ENCODE measurements at places on chromosomes 13 and 19.

- DNase-seq = no peak
Observed at GRCh38 chr13:111952814-111953213, 114.1 kb upstream of the SOX1 start.

GRCh38 chr13:113881614-113882266 lies 17.9 kb upstream of the GAS6 start:
- DNase-seq = no peak

- DNase-seq = no peak
Observed at GRCh38 chr13:75088915-75089314, 393.1 kb downstream of the TBC1D4 start.

GRCh38 chr19:32813862-32814425 lies 55.6 kb downstream of the SLC7A9 start:
- peak; percentile 16 for DNase-seq

DNA sequence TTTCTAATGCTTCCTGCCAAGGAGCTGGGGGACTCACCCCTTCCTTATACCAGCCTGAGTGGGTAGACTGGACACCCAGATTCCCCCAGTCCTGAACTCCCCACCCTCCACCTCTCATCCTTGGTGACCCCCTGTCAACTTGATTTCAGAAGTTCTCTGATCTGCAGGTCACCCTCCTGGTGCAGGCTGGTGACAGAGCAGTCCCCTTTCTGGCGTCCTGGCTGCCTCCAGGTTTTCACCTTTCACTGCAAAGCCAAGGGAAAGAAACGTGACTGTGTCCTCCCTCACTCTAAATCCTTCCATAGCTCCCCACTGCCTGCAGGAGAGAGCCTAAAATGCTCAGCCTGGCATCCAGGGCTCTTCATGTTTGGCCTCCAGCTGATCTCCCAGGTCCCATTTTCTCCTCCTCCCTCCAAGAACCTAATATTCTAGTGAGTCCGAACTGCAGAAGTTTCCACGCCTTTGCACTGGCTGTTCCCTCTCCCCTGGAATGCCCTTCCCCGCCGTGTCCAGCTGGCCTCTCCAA lies 4.1 kb upstream of the MATK start:
- DNase-seq = no peak

DNA sequence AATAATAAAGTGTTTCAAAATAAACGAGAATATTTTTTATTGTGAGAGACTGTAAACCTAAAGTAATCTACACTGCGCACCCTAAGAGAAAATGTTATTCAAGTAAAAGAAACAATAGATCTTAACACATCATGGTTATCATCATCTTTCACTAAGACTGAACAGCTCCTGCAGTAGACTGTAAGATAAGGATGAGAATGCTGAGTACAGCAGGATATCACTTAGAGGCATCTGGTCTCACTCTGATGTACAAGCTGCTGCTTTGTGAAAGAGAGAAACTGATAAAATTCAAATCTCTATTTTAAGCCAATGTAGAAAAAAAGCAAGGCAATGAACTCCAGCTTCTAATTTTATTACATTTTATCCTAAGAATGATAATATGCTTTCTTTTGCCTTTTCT lies 261.7 kb upstream of the HTR2A start:
- no peak for DNase-seq

DNA sequence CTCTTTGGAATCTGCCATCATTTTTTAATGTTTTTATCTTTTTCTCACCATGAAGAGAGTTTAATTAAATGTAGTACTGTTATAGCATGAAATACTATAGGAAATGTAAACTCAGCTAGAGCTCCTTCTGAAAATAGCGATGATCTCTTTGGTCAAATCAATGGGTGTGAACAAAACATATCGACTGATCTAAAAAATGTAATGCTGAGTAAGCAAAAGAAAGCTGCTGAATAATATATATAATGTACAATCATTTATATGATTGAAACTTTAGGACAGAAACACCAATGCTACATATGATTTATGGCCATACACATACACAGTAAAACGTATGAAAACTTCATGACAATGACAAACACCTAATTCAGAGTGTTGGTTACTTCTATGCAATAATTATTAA lies 150.8 kb upstream of the TUBA3C start:
- no peak for DNase-seq

- DNase-seq = peak; percentile 37
Observed at GRCh38 chr13:36431204-36432105, 840 bp upstream of the CCNA1 start.

DNA sequence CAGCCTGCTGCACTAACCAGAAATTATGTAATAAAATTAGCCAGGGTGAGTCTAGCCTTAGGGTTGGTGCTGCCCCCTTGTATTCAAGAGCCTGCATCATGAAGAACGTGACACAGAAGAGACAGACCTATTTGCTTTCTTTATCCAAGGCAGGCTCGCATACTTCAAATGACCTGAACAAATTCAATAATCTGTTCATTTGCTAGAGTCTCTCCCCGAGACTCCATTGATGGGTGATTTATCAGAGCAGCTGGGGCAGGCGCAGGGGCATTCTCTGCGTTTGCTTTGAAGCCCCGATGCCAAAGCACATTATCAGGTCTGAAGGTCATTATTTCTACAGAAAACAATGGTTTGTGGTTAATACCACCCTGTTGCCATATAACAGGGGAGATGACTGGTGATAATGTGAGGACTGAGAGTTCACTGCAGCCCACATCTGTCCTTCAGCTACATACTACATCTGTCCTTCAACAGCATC lies 520.3 kb downstream of the DIAPH3 start:
- no peak for DNase-seq

DNA sequence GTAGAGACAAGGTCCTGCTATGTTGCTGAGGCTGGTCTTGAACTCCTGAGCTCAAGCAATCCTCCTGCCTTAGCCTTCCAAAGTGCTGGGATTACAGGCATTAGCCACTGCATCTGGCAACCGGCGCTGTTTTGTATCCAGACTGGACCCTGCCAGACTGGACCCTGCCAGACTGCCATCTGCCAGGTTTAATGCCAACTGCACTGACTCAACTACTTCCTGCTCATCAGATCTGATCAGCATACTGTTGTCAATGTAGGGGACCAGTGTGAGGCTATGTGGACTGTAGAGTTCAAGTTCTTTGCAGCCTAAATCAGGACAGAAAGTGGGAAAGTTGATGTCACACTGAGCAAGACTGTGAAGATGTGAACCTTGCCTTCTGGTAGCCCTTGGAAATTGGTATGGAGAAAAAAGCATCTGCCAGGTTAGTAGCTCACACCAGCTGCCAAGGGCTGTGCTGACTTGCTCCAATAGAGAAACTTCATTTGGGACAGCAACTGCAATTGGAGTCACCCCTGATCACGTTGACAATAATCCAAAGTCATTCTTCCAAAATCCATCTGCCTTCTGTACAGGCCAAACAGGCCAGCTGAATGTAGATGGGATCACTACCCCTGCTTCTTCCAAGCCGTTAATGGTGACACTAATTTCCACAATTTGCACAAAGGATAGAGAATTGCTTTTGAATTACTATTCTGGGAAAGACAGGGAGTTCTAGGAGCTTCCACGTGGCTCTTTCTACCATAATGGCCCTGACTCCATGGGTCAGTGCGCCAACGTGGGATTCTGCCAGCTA lies 36.8 kb upstream of the ATP1A3 start:
- DNase-seq = no peak

DNA sequence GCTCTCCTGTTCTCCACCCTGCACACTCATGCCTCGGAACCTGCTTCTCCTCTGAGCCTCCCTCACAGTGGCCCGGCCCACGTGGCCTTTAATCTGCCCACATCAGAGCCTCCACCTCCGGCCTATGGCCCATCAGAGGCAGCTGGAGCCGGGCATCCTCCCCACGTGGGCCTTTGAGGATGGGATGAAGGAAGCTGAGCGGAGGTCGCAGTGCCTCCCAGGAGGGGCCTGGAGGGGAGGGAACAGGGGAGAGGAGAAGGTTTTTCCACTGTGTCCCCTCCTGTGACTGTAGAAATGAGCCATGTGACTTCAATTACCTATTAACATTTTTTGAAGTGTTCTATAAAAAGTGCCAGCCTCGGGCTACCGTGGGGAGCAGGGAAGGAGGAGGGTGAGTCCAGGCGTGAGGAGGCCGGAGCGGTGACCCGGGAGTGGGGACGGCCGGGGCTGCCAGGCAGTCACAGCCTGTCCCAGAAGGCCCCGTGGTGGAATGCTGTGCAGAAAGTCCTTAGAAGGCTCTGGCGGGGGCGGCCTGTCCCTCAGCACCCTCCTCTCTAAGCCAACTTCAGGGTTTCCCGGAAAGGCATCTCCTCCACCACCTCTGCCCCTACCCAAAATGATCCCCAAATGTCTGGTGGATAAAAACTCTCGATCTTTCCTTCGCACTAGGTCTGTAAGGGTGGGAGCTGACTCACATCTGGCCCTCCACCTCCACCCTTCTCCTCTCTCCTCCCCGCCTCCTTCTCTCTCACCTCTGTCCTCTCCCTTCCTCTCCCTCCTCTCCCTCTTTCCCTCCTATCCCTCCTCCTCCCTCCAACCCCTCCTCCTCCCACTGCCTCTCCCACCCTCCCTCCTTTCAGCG lies 24.8 kb upstream of the SLC1A5 start:
- no peak for DNase-seq

DNA sequence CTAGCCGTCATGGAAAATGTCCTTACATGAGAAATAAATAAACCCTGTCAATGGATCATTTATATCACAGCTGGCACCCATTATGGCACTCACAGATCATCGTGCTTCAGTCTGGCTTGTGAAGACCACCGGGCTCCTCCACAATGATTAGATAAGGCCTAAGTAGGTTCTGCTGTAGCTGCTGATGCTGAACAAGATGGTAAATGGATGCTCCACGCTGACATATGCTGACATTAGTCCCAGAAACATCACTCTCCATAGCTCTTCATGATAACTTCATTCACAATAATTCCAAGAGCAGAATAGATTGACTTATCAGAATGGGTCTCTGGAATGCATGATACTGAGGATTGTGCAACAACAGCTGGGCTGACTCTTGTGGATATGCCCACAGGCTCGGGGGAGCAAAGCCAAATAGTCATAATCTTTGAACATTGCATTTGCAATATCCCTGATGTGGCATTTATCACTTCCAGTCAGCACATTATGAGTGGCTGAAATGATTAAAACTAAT lies 63.8 kb upstream of the RXFP2 start:
- DNase-seq = no peak

- no peak for DNase-seq
Observed at GRCh38 chr19:18869023-18869618, 26.8 kb downstream of the CERS1 start.

DNA sequence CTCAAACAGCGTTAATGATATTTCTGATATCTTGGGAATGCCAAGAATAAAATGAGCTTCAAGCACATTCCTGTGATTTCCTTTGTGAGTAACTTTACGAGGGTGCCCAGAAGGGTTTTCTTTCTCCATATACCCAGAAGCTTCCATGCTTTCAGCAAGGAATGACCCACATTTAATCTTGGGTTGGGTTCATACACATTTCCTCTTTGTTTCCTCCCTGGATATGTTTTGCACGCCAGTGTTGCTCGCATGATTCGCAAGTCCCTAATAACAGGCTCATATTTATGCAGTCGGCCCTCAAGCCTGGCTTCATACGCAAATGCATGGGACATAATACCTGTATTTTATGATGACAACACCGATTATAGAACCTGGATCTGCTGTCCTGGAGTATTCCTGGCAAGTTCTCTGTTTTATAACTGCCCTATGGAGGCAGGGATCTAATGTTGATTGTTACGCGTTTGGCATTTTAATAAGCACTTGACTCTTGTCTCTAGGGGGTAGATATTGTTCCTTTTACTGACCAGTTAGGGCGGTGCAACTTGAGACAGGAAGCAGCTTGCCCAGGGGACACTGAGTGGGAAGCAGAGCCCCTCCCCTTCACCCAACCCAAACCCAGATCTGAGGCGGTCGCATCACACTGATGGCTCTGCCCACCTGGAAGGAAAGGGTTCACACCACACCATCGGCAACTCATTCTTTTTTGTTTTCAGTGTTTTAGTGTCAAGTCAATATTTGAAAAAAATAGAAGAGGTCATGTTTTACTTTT lies 220.4 kb upstream of the SOX1 start:
- DNase-seq = no peak

DNA sequence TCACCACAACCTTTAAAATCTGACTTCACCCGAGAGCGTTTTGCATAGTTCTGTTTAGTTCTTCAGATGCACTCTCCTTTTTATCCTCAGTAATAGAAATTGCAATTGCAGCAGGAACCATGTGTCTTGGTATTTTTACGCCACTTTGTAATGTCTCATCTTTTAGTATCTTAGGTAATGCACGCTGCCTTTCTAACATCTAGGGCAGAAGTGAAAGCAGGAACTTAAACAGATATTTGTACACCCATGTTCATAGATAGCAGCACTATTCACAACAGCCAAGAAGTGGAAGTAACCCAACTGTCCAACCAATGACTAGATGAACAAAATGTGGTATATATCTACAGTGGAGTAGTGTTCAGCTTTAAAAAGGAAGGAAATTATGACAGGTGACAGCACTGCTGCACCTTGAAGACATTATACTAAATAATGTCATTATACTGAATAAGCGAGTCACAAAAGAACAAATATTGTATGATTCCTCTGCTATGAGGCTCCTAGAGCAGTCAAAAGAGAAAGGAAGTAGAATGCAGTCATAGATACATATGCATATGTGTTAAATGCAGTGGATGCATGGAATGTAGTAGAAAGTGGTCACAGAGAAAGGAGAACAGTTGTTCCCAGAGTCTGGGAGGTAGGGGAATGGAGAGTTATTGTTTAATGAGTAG lies 105.9 kb upstream of the GJB6 start:
- DNase-seq = no peak

GRCh38 chr19:40466219-40466984 lies 399 bp upstream of the SPTBN4 start:
- DNase-seq = peak; percentile 78

GRCh38 chr19:50313812-50314536 lies 15.2 kb downstream of the KCNC3 start:
- no peak for DNase-seq

DNA sequence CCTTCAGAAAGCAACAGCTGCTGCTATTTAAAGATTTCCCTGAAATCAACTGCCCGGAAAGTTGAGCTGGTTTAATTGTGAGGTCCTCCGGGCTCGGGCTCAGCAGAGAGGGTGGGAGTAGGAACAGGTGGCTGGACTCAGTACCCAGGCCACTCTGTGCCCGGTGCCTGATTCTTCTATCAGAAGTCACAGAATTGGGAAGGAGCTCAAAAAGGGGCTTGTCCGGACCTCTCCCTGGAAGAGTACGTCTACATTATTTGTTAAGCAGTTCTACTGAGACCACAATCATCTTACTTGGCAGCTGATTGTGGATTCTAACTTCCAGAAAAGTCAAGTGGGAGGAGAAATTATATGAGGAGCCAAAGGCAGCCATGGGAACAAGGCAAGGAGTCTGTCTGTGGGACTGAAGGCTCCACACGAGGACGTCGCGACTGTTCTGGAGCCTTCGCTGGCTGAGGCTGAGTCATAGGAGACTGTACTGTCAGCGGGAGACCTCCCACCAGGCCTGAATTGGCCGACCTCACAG lies 91.7 kb upstream of the ANKRD10 start:
- DNase-seq = no peak

GRCh38 chr19:45938733-45939319 lies 24.2 kb upstream of the NANOS2 start:
- DNase-seq = no peak

GRCh38 chr19:50258918-50259372 lies 55.5 kb downstream of the MYH14 start:
- DNase-seq = peak; percentile 50

- DNase-seq = no peak
Observed at GRCh38 chr19:7177926-7178325, 108.4 kb downstream of the ZNF557 start.

GRCh38 chr19:19406878-19407632 lies 1.6 kb downstream of the GATAD2A start:
- peak; percentile 73 for DNase-seq

Measured in stimulated activated CD4-positive, alpha-beta T cell treated with anti-CD3 and anti-CD28 coated beads, Interleukin-15, amount 100 ng/mL, for 24 hours (primary cell).